Naive thymus-derived CD4-positive, alpha-beta T cell (primary cell): ENCODE measurements at places on chromosomes 3 and 15.

DNA sequence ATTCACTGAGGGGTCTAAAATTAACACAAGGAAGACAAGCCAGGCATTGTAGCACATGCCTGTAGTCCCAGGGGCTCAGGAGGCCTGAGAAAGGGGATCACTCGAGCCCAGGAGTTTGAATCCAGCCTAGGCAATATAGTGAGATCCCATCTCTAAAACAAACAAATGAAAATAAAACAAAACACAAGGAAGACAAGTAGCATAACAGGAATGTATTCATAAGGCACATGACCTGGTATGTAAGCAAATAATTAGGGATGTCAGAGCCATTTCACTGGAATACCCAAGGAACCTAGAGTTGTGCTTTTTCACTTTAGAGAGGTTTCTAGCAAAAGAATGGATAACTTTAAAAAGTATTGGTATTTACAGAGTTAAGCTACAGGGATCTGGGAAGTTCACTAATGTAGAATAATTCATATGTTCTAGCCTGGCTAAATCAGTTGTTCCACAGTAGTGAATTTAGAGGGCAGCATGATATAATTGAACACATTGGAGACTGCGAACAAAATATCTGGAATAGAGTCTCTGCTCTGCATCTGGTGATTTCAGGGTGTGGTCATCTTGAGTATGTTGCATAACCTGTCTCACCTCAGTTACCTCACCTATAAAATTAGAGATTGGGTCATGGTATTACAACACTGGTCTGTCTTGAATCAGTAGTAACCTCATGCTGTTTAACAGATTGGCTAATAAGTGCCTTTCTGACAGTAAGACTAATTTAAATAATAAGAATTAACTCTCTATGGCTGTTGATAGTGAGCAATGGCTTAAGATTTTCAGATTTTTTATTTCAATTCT is 9.3 kb downstream of the GRAMD1C start:
- H3K4me3 ChIP-seq, result no peak overlapping the region
- no peaks in the 10 kb centered on the region for H3K4me1 ChIP-seq
- H3K27ac ChIP-seq, result no peak overlapping the region
- no peak for DNase-seq
- no peaks in the 10 kb centered on the region for H3K27me3 ChIP-seq

- H3K27me3 ChIP-seq, result no peaks in the 10 kb centered on the region
- H3K27ac ChIP-seq, result no peak overlapping the region
- H3K4me3 ChIP-seq, result no peak overlapping the region
- no peaks in the 10 kb centered on the region for H3K4me1 ChIP-seq
- H3K36me3 ChIP-seq, result no peaks in the 10 kb centered on the region
- DNase-seq, result no peak
Measured at GRCh38 chr3:177931346-177931745, 604.9 kb upstream of the KCNMB2 start.

- H3K4me3 ChIP-seq, result no peak overlapping the region
- H3K36me3 ChIP-seq, result no peaks in the 10 kb centered on the region
- no peak overlapping the region for H3K27ac ChIP-seq
- no peak for DNase-seq
- no peaks in the 10 kb centered on the region for H3K27me3 ChIP-seq
Measured at GRCh38 chr15:95866711-95867440, 463.6 kb upstream of the NR2F2 start.

DNA sequence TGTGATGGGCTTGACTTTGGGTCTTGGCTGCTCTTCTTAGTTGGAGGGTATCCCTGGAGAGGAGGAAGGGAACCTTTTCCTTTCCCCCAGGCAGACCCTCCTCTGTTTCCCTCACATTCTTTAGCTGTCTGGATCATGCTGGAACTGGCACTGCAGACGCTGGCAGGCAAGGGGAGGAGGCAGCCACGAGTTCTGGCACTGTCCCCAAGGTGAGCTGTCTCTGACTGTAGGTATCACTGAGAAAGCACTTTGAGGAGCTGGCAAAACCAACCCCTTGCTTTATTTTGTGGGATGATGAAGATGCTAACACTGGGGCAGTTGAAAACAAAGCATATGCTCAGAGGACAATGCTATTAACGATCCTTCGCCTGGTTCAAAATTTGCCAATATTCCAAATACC is 175.0 kb downstream of the SOX2 start:
- H3K27me3 ChIP-seq, result no peaks in the 10 kb centered on the region
- H3K4me3 ChIP-seq, result no peak overlapping the region
- no peaks in the 10 kb centered on the region for H3K4me1 ChIP-seq
- H3K27ac ChIP-seq, result no peak overlapping the region
- no peaks in the 10 kb centered on the region for H3K36me3 ChIP-seq
- DNase-seq, result no peak

DNA sequence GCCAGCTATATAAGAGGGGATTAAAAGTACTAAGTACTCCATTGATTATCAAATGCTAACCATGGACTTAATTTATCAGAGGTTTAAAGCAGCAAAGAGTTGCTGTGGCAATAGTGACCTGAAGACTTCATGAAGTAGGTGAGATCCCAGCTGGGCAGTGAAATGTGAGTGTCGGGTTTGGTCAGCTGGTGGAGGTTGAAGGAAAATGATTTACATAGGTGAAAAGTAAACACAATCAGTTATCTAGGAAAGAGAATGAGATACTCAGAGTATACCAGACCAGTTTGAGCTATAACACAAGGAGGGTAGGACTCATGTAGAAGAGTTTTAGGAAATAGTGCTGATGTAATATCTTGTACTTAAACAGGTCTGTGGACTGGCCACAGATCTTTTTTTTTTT is 16.5 kb upstream of the FBXO22 start:
- no peaks in the 10 kb centered on the region for H3K27me3 ChIP-seq
- H3K27ac ChIP-seq, result no peak overlapping the region
- H3K4me1 ChIP-seq, result no peaks in the 10 kb centered on the region
- peaks cover 4% of the 10 kb centered on the region for H3K36me3 ChIP-seq
- no peak overlapping the region for H3K4me3 ChIP-seq
